Tracheal epithelial cell (primary cell): ENCODE measurements at places on chromosomes 5 and 9. TPM values are rescaled to one million over a fixed set of nuclear protein-coding genes. Genes with fewer than 3 reads are reported as not detected.

Gene IQGAP2
- total RNA-seq = not detected in 2 replicates

Gene TNIP1
- 73.5 and 316 TPM in 2 replicates for total RNA-seq

Gene GABRA1
- not detected in 2 replicates for total RNA-seq

Gene TNFAIP8
- total RNA-seq = 44.1 and 64.8 TPM in 2 replicates

Gene PCDHA9
- under 0.01 TPM in 2 replicates for total RNA-seq
